ENCODE measurements at places on chromosomes 1 and 21.

DNA sequence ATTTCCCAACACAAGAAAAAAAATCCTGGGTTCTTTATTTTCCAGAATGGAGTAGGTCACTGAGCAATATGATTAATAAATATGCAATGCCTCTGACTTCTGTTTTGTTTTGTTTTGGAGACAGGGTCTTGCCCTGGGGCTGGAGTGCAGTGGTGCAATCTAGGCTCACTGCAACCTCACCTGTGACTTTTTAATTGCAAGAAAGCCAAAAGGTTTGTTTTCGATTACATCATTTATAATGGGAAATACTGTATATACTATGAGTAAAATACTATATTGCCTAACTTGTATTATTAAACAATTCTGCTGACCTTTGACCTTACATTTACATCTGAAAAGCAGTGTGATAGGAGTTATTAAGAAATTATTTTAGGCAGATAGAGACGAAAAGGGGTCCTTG lies 11.6 kb upstream of the CD46 start:
- no peak for DNase-seq

DNA sequence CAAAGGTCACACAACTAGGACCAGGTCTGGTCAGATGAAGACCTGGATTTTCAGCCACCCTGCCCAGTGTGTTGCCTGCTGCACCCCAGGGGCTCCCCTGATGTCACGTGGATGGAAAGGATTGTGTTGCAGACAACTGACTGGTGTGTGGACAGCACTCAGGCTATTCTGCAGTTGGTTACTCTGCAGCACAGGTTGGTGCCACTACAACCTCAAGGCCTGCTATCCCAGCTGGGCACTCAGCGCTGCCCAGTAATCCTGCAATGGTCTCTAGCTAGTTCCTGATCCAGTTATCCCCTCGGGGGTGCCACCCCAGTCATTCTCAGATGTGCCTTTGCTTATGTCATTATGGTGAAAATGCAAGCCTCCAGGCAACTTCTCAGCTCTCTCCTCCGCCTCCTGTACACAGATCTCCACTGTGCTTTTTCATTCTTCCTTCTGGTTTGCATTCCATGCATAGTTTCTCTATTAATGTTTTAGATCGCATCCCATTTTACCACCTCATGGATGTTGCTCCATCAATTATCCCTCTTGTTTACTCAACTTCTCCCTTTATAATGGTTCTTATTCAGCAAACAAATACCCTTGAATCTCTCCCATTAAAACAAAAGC lies 503.2 kb upstream of the CAMK1G start:
- no peak for DNase-seq

DNA sequence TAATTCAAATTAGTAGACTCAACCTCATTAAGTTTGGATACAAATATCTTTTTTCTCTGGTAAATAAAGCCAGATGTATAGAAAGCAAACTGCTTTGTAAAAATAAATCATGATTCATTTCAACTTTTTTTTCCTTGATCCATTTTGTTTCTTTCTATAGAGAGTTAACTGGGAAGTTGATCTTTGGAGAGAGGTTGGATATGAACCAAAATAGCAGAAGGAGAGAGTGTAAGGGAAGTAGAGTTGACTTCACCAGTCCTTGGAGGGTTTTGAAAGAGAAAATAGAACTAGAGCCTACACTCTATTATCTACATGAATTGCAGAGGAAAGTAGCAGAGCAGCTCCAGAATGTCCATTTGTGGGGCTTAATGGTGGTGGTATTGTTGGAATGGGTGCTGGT lies 243.8 kb downstream of the ADGRL2 start:
- DNase-seq, result no peak

DNA sequence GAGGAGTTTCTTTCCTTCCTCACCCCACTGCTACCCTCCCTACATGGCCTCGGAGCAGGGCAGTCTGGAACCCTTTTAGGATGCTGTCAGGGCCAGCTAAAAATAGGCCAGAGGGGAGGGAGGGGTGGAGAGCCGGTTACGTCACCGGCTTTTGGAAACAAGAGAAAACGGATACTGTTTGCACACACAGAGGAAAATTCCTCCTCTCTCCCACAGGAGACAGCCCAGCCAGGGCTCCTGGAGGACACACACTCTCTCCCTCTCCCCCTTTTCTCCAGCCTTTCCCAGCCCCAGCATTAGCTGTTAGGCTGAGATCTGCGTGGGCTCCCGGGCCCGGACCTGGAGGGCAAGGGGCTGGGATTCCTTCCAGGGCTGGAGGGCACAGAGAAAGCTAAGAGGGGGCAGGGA lies 20.0 kb upstream of the ALDH4A1 start:
- no peak for DNase-seq

- no peak for DNase-seq
Observed at GRCh38 chr1:203539831-203540546, 46.0 kb downstream of the OPTC start.

GRCh38 chr1:218982482-218982881 lies 191.2 kb upstream of the LYPLAL1 start:
- no peak for DNase-seq

- peak; percentile 95 for DNase-seq
Observed at GRCh38 chr1:147172168-147173016, at the start of gene PRKAB2. Gene PRKAB2 (minus strand): TSS chr1:147172470. CDS start chr1:147172144, 326 bp downstream.

DNA sequence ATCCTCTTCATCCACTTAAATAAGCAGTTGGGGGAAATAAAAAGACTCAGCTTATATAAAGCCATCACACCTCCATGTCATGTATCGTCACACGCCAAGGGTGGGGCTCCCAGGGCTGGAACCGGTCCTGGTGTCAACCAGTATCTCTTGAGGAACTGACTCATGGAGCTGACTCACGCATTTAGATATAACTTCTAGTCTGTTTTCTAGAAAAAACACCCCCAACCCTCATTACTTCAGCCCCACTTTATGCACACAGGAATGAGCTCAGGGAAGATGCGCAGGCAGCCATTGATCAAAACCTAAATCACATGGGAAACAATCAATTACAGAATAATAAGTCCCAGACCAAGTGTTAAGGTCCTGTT lies 6.9 kb upstream of the IL22RA1 start:
- DNase-seq, result peak; percentile 62

GRCh38 chr1:117928881-117929342 lies 509 bp downstream of the GDAP2 start:
- DNase-seq, result no peak

DNA sequence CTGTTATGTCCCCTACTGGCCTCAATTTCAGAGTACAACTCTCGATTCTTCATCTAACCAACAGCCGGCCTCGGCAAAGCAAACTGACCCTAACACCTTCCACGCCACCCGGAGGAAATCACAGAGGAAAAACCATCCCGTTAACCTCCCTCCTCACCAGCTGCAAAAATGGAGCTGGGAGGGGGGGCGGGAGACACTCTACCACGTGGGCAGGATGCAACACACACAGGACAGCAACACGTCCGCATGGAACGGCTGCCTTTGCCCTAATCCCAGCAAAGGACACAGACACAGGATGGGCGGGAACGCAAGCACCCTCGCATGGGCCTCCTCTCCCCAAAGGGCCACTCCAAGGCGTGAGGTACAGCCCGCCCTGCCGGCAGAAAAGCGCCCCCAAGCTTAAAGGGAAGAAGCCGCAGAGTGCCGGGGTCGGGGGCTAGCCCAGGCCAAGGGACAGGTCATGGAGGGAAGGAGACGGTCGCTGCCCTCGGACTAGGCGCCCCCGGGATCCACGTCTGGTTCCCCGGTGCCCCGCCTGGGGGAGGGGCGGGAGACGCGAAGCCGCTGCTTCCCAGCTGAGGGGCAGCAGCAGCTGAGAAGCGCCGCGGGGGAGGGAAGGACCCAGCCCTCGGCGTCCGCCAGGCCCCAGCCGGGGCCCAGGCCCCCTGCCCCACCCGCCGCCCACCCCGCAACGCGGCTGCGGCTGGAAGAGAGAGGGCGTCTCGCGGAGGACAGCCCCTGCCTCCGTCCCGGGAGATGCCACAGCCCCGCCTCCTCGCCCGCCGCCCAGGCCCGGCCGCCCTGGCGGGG lies 590 bp downstream of the FOXJ3 start:
- DNase-seq, result no peak

DNA sequence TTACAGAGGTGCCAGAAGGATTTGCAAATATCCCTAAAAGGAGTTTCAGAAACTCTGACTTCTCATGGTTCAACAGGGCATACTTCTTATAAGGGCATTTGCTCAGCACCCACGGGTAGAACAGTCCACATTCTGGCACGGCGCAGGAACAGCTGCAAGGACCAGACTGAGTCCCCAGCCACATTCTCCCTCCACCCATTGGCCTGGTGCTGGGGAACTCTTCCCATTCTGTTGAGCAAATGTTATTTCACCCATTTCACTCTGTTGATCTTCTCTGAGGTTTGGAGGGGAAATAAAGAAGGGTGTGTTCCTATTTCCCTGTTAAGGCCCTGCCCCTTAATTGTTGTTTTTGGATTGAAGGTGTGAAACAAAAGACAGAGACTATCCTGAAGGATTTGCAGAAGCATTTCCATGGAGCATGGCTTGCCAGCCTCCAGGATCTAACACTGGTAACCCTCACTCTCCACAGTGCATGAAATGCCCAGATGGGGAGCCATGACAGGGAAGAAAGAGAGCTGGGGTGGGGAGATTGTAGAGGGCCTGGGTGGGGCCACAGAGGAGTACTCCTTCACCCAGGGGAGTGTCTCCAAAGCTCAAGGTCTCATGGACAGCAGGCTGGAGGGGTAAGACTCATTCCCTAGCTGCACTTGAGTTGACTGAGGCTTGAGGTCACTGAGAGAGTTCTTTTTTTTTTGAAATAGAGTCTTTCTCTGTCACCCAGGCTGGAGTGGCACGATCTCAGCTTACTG lies 35.0 kb downstream of the INAVA start:
- DNase-seq, result no peak

DNA sequence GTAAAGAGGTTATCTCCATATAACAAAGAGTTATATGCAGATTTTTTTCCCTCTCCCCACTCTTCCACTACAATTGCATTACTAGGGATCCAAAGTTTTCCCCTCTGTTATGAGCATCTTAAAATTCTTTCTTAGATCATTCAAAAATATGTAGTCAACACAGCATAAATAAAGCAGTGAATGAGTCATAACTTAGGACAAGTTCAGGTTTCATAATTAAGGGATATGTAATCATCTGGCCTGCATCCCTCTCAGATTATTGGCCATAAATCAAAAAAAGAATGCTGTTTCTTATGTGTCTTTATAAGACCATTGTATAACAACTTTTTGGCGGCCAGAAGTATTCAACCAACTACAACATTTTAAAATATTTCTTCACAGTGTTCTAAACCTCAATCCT lies 1526.1 kb downstream of the KCNT2 start:
- DNase-seq, result no peak

- DNase-seq, result no peak
Observed at GRCh38 chr1:165484532-165484931, 39.6 kb upstream of the RXRG start.

DNA sequence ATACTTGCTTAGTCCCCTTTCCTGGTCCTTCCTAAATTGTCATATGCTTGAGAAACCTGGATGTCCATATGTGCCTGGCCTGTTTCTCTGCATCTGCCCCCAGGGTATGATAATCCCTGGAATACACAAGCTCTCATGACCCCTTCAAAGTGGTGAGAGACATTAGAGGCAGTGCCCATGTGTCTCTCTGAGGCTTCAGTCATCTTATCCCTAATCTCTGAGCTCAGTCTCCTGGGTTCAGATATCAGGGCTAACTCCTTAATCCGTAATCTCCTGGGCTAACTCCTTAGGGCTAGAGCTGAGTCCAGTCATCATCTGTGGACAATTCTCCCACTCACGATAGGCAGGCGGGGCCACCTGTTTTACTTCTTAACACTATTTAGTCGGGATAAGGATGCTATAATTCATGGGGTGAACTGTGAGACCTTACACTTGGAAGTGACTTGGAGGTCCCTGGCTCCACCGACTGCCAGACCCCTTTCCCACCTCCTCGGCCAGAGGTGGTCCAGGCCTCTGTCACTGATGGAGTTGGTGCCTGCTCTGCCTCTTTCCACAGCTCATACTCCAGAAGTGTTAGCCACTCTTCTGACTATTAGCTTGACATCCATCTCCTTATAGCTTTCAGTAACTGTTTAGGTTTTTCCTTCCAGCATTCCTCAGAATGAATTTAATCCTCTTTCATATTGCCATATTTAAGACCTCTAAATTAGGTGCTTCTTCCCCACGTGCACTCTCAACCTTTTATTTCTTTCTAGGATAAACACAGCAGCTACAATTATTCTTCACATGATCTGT lies 22.7 kb downstream of the CCN1 start:
- no peak for DNase-seq

- no peak for DNase-seq
Observed at GRCh38 chr1:61337981-61338848, 255.9 kb downstream of the NFIA start.

DNA sequence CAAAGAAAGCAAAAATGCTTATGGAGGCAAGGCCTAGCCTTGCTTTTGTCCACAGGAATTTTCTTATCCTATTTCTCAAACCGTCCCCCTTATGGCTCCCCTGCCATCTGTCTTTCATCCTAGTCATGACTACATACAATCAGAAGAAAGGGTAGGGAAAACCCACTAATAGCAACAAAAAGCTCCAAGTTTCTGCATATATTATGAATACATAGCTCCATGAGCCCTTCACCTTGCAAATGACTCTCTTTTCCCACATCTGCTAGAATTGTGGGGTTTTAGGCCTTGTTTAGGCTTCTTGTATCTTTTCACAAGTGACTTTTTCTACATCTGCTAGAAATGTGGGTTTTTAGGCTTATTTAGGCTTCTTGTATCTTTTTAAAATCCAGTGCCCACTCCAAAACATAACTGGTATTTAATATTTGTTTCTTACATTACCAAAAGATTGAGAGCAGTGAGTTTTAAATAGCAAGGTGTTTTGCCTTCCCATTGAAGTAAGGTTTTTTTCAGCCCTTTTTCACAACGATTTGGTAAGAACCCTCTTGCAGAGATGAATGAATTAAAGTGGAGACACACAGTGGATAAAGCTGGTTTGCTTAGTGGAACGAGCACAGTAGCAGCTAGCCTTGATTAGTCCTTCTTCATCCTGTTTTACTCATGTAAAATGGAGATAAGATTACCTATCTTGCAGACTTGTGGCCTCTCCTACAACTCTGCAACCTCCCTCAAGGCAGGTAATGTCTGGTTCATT lies 4.4 kb downstream of the GADD45A start:
- DNase-seq, result no peak

DNA sequence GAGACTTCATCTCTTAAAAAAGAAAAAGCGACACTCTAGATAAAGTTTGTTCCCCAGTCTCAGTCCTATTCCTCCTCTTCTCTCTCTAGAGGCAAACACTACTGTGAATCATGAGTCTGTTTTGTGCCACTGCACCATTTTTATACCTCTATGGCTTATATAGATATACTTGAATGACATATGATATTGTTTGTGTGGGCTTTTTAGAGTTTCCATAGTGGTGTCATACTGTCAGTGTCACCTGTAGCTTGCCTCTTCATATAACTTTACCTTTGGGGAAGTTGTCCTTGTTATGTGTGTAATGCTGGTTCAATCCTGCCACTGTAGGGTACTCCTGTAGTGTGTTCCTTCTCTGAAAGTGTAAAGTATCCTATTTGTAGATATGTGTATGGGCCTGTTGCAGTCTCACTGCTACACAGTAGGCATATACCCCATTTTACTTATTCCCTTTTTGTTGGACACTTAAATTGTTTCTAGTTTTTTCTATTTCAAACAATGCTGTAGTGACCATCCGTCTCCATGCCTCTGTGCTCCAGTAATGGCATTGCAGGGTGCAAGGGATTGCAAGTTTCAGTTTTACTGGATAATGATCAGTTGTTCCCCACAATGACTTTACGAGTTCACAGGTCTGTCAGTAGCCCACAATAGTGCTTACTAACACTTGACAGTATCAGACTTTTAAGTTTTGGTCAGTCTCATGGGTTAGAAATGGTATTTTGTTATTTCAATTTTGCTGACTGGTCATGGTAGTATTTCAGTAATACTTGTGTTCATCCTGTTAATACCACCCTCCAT lies 2.7 kb downstream of the PRMT2 start:
- no peak for DNase-seq

- DNase-seq, result peak; percentile 8
Observed at GRCh38 chr1:29521811-29522580, 285.7 kb downstream of the PTPRU start.

Measured in activated T-cell treated with anti-CD3 and anti-CD28 coated beads, Interleukin-2, amount 50 U/mL, for 24 hours (primary cell).